ENCODE measurements at places on chromosomes 2 and 18. TPM values are rescaled to one million over a fixed set of nuclear protein-coding genes. Genes with fewer than 3 reads are reported as not detected.

GRCh38 chr2:114010001-114010400 is 120.1 kb downstream of the ACTR3 start:
- H3K27me3 ChIP-seq, result no peaks in the 10 kb centered on the region
- H3K27ac ChIP-seq, result no peak overlapping the region
- H3K4me1 ChIP-seq, result no peaks in the 10 kb centered on the region
- no peak overlapping the region for H3K4me3 ChIP-seq
- no peak for DNase-seq

The DNAH7 gene
- total RNA-seq, result 3.0 TPM

- no peak overlapping the region for H3K4me3 ChIP-seq
These were observed 111.3 kb downstream of the ESCO1 start for GRCh38 chr18:21489119-21489750.

DNA sequence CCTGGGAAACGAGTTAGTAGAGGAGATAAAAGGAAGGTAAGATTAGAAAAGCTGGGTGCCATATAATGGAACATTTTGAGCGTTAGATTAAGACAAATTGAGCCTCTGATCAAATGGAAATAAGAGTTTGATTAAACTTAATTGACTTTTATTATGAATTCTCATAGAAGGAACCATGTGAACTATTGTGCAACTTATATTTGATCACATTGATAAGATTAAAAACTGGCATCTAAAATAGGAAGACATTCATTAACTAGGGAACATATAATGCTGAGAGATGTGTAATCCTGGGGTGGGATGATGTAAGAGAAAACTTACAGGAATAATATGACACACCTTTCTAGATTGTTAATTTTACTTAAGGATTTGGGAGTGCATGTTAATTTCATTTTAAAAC is 22.5 kb downstream of the TBR1 start:
- H3K27me3 ChIP-seq, result no peaks in the 10 kb centered on the region
- no peak overlapping the region for H3K4me3 ChIP-seq
- no peaks in the 10 kb centered on the region for H3K4me1 ChIP-seq

DNA sequence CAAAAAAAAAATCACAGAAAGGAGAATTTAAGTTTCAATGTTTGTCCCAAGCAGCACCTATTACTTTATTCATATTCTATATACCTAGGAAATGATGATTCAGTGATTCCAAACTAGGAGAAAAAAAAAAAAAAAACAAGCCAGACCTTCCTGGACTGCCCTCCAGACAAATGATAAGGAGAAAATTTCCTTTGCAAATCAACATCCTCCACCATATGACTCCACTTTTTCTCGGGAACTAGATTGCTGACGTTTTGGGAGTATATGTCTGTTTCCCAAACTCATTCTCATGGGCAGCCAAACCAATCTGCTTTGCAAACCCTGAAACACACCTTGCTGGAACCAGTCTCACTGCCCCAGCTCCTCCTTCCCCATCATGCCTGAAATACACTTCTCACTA is 16.8 kb downstream of the AP1S3 start:
- no peak for DNase-seq
- no peaks in the 10 kb centered on the region for H3K27me3 ChIP-seq
- H3K4me3 ChIP-seq, result no peak overlapping the region
- no peak overlapping the region for H3K27ac ChIP-seq
- H3K36me3 ChIP-seq, result no peaks in the 10 kb centered on the region
- H3K4me1 ChIP-seq, result no peaks in the 10 kb centered on the region

GRCh38 chr2:131104487-131105155 is 515 bp upstream of the PLEKHB2 start:
- no peaks in the 10 kb centered on the region for H3K4me1 ChIP-seq
- peak; percentile 82 for DNase-seq
- H3K36me3 ChIP-seq, result no peaks in the 10 kb centered on the region
- H3K27me3 ChIP-seq, result no peaks in the 10 kb centered on the region

The SLC5A7 gene
- not detected for total RNA-seq

DNA sequence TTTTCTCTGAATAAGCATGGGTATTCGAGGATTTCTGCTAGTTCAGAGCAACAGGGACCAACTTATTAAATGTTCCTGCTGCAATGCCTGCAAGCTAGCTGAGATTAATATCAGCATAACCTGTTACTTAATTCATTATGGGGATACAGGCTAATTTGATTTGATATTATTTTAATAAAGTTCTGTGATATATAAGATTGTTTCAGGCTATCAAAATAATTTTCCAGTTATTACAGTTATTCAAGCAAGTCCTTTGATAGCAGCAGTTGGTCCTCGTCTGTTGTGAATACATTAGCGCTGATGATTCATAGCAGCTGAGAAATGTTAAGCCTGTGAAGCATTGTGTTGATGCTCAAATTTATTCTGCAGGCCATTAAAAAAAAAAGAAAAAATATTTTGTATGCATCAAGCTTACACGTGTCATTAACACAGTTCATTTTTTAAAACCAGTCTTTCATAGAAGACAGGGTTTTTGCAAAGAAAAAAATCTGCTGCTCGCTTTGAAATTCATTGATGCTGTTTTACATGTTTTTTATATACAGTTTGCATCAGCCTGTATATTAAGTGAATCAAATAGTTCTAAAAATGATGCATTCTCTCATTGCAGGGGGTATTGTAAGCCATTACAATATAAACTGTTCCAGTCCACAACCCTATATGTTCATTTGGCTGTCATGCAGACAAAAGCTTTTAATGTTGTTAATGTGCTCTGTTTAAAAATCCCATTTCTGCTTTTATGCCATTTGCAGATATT is 482.5 kb downstream of the BCL11A start:
- no peaks in the 10 kb centered on the region for H3K4me1 ChIP-seq
- no peak overlapping the region for H3K4me3 ChIP-seq
- H3K27me3 ChIP-seq, result no peaks in the 10 kb centered on the region
- H3K27ac ChIP-seq, result no peak overlapping the region
- no peaks in the 10 kb centered on the region for H3K36me3 ChIP-seq

DNA sequence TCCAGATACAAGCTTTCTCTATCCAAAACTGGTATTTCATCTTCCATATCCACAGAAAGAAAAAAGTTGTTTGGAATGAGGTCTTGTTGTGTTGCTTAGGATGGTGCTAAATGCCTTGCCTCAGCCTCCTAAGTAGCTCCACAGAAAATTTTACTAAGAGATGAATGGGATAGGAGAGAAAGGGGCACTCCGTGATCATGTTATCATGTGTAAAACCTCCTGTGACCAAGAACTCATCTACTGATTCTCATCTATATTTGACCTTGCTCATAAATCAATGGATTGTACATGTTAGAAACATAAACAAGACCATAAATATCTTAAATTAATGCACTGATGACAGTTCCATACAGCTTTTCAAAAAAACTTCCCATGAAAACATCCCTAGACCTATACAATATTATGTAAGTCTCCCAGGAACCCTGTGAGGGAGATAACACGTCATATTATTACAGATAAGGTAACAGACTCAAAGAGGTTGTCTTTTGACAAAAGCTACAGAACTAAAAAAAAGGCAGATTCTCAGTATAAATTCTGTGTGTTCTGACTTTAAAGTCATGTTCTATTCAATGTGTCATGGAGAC is 29.3 kb upstream of the KYNU start:
- no peaks in the 10 kb centered on the region for H3K27me3 ChIP-seq
- no peaks in the 10 kb centered on the region for H3K36me3 ChIP-seq
- no peak for DNase-seq
- H3K4me3 ChIP-seq, result no peak overlapping the region
- H3K27ac ChIP-seq, result no peak overlapping the region

DNA sequence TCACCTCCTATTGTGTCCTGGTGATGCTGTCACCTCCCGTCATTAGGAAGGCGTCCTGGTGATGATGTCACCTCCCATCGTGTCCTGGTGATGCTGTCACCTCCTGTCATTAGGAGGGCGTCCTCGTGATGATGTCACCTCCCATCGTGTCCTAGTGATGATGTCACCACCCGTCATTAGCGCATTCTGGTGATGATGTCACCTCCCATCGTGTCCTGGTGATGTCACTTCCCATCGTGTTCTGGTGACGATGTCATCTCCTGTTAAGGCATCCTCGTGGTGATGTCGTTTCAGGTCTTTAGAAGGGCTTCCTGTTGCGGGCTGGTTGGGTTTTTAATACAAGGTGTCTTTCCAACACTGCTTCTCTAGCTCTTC is 40.7 kb downstream of the CTDP1 start:
- no peaks in the 10 kb centered on the region for H3K4me1 ChIP-seq
- H3K36me3 ChIP-seq, result no peaks in the 10 kb centered on the region
- no peak overlapping the region for H3K27ac ChIP-seq
- no peak for DNase-seq
